ENCODE measurements at places on chromosomes 1 and 21.

DNA sequence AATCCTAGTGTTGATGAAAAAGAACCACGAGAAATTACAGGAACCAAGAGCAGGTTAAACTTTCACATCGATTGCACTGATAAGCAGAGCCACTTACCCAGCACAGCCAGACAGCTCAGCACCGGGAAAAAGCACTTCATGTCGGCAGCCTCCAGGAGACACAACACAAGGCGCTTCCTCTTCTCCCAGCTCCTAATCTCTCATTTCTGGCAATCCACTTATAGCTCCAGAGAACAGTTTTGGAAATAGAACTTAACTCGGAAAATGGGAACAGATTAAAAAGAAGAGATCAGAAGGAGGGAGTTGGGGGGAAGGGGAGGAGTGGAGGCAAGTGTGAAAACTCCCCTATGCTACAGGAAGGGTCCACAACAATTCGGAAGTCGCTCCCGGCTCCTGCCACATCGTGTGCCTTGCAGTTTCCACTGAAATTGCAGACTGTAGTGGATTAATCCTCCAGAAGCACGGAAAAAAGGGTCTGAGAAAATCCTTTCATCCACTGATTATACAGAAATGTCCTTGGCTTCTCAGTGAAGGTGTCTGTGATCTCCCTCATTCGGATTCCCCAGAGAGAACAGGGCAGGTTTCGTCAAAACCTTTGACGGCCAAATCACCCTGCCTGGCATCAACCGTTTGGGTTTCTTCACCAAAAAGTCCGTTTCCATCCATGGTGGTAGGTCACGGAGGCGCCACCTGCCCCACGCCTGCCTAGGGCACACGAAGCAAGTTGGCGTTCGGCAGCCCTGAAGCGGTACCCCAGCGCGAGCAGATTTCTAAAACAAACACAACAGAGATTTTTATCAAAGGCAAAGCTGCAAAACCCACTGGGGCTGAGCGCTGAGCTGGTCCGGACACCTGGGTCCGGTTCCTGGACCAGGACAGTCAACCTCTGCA, 1.1 kb downstream of the IGSF3 start:
- DNase-seq: no peak

DNA sequence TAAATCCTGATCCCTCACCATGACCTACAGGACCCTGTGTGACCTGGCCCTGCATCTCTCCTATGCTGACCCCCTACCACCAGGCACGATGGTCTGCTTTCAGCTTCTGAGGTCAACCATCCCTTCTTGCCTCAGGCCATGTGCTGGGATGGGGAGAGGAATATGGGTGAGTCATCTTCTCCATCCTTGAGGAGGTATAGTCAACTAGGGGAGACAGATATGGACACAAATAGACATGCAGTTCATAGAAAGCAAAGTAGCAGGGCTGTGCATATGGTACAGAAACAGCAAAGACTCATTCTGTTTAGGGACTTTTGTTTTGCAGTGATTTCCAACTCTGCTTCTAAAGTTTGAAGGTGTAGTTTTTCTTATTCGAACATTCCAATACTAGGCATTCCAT, 250.8 kb upstream of the FGGY start:
- no peak for DNase-seq

GRCh38 chr1:160797861-160798273, 1.9 kb downstream of the LY9 start:
- no peak for DNase-seq

- DNase-seq: no peak
These were observed 57.2 kb downstream of the LEPR start for GRCh38 chr1:65477414-65478378.

- peak; percentile 17 for DNase-seq
These were observed 207.4 kb upstream of the RUNX1 start for GRCh38 chr21:35256468-35256988.

- DNase-seq: no peak
These were observed 22.3 kb upstream of the TRIM45 start for GRCh38 chr1:117143871-117144270.

DNA sequence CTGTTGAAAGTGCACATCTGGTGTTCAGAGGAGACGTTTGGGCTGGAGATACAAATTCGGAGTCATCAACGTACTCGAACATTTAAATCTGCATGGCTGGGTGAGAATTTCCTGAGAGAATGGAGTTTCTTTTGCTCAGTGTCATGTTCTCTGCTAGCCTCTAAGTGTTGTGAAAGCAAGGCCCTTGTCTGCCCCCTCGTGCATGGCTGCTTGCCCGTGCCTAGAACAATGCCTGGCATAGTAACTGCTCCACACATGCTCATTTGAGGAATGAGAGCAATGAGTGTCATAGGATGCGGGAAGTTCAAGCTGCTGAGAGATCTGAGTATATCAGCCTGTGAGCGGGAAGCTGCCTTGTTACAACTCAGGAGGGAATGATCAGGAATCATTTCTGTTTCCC, 171.1 kb upstream of the CSF3R start:
- no peak for DNase-seq

- DNase-seq: no peak
These were observed 207.7 kb upstream of the CAMK1G start for GRCh38 chr1:209375671-209376365.

- no peak for DNase-seq
These were observed 35.5 kb downstream of the CACHD1 start for GRCh38 chr1:64505232-64505943.

DNA sequence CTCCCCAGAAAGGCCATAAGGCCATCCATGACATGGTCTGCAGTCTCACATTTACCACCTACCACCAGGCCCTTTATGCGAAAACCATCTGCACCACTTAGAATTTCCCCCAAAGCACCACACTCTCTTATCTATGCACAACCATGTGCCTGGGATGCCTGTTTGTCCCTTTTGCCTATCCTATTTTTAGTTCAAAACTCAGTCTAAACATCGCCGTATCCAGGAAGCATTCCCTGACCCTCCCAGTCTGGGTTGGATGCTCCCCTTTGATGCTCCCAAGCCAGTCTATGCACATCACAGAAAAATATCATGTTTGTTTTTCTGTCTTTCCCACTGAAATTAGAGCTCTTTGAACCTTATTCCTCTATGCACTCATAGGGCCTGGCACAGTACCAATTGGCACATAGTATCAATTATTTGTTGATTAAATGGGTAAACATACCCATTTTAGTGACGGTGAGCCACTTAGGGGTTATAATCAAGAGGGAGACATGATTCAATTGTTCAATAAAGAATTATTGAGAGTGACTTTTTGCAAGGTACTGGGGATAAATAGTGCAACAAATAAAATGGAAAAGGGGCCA, 6.7 kb downstream of the MPL start:
- no peak for DNase-seq

- no peak for DNase-seq
These were observed 4.0 kb upstream of the SAMSN1 start for GRCh38 chr21:14550135-14550534.

DNA sequence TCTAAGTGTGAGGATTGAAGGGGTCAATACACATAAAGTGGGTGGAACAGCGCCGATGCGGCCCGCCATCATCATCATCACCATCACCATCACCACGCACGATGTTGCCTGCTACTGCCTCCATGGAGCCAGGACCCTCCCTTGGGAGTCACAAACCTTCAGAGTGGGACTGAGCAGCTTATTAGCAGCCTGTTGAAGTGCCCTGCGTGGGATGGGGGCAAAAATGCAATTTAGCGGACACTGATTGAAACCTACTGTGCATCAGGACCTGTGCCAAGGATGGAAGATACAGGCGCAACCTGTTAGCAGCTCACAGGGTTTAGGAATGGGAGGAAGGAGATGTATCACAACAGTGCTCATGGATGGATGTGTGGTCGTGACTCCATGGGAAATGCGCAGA, 26.7 kb downstream of the STPG1 start:
- DNase-seq: no peak

DNA sequence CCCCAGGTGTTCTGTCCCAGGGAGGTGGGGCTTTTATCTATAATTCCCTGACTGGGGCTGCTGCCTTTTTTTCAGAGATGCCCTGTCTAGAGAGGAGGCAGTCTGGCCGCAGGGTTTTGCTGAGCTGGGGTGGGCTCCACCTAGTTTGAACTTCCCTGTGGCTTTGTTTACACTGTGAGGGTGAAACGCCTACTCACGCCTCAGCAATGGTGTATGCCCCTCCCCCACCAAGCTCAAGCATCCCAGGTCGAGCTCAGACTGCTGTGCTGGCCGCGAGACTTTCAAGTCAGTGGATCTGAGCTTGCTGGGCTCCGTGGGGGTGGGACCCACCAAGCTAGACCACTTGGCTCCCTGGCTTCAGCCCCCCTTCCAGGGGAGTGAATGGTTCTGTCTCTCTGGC, 124.3 kb downstream of the CENPF start:
- DNase-seq: no peak

GRCh38 chr1:226820941-226821718, 49.3 kb upstream of the PSEN2 start:
- DNase-seq: no peak

DNA sequence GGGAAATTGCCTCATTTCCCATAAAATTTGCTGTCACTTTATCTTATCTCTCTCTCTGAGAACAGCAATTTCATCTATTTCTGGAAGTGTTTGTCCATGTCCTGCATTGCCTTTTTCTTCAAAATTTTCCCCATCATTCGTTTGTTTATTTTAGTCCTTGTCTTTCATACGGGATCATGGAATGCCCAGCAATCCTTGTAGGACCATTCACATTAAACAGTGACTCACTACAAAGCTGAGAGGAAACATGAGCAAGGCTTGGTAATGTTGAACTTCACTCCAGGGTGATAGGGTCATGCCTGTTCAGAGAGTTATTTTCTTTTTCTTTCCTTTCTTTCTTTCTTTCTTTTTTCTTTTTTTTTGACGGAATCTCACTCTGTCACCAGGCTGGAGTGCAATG, 32.2 kb upstream of the HNRNPU start:
- no peak for DNase-seq

- DNase-seq: no peak
These were observed 93.0 kb upstream of the TENT5C start for GRCh38 chr1:117512728-117513321.

DNA sequence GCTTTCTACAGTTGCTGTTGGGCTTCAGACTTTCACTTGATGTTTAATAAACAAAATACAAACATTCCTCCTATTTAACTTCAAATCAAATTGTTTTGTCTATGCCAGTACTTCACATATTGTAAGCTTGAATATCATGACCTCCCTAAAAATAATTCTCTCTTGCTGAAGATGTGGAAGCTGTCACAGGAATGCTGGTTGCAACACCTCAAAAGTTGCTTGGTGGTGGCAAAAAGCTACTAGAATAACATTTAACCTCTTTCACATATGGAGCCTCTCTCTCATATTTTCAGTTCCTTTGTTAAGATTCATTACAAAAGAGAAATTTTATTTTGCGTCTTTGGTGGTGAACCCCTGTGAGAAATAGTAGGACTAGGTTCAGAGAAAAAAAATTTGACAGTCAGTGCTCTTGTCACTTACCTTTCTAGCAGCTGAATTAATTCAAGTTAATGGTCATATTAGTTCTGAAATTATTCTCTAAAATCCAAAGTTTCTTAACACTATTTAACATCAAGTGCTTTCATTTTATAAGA, 25.5 kb upstream of the F13B start:
- DNase-seq: no peak

GRCh38 chr21:29005696-29006095, 13.0 kb upstream of the LTN1 start:
- DNase-seq: no peak

- no peak for DNase-seq
These were observed 2.3 kb downstream of the EVA1C start for GRCh38 chr21:32414579-32415358.

- DNase-seq: no peak
These were observed 19.7 kb upstream of the ADGRB2 start for GRCh38 chr1:31783846-31784245.

- no peak for DNase-seq
These were observed 14.5 kb upstream of the RNF187 start for GRCh38 chr1:228472655-228473054.

DNA sequence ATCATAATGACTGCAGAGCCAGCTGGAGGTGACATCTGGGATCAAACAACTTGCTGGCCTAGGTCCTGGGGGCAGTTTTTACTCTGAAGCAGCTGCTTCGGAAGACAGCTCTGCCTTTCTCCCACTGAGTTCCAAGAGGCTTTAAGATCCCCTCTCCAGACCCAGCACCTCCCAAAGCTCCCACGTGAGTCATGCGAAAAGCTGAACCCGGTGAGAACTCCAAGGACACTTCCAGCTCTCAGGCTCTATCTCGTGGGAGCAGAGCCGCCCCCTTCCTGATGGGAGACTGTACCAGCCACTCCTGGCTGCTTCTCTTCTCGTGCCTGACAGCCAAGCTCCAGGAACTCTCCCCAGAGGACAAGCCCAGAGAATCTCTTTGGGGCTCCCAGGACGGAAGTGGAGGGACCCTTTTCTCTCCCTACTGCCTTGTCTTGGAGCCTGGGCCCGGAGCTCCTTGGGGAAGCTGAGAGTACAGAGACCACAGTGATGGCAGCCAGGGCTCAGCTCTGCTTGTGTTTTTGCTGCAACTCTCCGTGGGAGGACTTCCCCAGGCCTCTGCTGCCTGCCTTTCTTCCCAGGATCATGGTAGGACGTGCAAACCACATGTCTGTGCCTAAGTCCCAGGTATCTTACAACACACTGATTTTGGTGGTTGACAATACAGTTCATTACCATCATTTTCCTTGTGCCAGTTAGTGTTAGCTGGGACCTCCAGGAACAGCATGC, 40.6 kb downstream of the STUM start:
- DNase-seq: no peak

DNA sequence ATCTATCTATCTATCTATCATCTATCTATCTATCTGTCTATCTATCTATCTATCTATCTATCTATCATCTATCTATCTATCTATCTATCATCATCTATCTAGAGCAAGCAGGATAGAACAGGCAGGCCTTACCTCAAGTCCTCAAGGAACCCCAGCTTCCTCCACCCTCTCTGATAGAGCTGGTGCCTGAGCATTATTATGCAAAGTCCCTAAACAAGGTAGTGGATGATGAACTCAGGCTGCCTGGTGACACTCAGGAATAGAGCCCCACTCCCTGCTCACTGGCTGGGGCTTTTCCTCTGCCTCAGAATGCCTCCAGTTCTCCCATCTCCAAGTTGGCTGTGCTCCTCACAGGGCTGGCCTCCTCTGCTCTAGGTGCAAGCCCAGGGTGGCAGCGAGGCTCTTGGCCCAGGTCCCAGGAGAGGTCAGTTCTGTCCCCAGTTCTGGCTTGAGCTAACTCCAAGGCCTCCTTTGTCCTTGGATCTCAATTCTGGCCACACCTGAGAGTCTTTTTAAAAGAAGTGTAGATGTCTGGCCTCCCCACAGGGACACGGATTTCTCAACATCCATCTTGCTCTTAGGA, 60.2 kb downstream of the PCP4 start:
- DNase-seq: no peak

GRCh38 chr1:188314557-188315137, 1485.9 kb downstream of the PLA2G4A start:
- no peak for DNase-seq

GRCh38 chr1:225921734-225922709, 2.0 kb downstream of the PYCR2 start:
- DNase-seq: peak; percentile 95

All from NCI-H2081 treated with DMSO at 0.1 percent for 48 hours (cell line).